ENCODE measurements at places on chromosomes 1 and 21.

DNA sequence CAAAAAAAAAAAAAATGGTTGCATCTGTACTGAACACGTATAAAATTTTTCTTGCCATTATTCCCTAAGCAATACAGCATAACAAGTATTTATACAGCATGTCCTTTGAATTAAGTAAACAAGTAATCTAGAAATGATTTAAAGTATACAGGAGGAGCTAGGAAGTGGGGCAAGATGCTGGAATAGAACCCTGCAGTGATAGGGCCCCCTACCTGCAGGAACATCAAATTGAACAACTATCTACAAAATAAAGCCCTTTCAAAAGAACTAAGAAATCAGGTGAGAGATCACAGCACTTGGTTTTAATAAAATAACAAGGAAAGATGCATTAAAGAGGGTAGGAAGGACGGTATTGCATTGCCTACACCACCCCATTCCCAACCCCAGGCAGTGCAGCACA, 10.9 kb downstream of the TSHB start:
- DNase-seq = no peak

DNA sequence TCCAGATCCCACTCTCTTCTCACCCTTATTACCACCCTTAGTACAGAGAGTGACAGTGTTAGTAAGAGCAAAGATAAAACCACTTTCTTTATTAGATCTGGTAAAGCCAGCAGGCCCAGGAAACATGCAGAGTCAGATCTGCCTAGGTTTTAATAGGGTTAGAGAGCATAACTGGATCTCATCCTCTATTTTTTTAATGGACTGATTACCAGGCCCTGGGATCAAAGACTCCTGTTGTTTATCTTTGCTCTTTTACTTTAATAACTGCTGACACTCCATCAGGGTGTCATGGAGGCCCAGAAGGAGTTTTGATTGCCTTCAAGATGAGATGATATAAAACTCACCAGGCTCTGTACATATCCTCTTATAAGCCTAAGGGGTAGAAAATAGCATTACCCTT, 45.3 kb upstream of the RGS5 start:
- no peak for DNase-seq

DNA sequence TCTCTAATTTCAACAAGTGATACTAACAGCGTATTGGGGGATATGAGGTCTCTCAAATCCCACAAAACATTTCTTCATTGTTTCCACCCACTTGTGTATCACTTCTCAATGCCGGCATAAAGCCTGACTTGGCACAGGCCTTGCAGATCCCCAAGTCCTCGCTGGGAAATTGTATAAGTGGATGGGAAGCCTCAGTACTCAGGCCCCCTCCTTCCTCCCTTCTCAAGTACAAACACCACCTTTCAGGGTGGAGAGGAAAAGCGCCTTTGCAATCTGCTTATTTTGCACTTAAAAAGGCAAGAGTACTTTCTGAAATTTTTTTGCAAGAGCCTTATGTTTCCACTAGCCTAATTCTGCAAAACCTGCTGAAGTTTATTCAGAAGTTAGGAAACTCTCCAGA, 25.8 kb upstream of the KLHDC8A start:
- no peak for DNase-seq

DNA sequence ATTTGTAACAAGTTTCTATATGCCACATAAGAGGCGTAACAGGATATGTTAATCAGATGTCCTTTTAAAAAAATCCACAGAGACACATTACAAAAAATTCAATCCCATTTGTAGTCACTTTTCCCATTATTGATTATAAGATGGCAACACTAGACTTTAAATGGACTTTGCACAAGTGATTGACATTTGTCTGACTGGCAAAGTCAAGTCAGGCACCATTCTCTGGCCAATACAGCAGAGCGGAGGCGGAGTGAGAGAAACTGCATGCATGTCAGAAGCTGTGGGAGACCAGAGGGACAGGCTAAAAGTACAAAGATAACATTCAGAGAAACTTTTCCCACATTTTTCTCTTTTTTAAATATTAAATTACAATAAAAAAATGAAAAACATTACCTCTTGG, 28.1 kb upstream of the RGS5 start:
- no peak for DNase-seq

DNA sequence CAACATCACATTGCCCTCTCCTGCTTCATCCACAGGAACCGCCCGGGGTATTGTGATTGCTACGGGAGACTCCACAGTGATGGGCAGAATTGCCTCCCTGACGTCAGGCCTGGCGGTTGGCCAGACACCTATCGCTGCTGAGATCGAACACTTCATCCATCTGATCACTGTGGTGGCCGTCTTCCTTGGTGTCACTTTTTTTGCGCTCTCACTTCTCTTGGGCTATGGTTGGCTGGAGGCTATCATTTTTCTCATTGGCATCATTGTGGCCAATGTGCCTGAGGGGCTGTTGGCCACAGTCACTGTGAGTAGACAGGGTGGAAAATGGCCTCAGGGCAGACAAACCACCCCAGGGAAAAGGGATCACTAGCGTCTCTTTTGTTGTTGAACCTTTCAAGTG, 12.7 kb downstream of the ATP1A4 start:
- no peak for DNase-seq

- no peak for DNase-seq
Observed at GRCh38 chr1:112575154-112575804, 43.7 kb downstream of the ST7L start.

- no peak for DNase-seq
Observed at GRCh38 chr1:220219865-220220698, 52.2 kb downstream of the RAB3GAP2 start.

DNA sequence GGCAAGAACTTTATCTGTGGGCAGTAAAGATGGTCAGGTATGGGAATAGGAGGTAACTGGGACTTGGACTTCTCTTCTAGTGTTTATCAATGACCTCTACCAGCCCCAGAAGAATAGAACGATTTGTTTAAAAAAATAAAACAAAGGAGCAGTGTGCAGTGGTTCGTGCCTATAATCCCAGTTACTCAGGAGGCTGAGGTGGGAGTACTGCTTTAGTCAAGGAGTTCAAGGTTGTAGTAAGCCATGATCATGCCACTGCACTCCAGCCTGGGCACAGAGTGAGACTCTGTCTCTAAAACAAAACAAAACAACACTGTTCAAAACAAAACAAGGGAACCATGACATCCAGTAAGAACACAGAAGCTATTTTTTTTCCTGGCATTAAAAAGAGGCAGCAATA, 4.3 kb downstream of the RNF19B start:
- no peak for DNase-seq

- DNase-seq = no peak
Observed at GRCh38 chr21:17979763-17980162, 160.6 kb upstream of the C21orf91 start.

DNA sequence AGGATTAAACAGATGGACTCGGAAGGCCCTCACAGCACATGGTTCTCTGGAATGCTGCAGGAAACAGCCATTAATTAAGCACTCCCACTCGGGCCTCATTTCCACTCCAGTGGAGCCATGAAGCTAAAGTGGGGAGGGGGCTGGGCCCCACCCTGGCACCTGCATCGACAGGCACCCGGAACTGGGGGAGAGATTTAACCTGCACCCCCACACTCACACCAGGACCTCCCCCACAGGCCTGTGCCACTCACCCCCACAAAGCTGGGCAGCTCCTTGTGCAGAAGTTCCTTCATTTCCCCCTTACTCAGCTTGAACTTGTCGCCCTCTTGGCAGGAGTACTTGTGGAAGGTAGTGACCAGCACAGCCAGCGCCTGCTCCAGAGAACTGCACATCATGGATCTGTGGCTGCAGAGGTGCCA, 2.2 kb downstream of the S100A2 start:
- DNase-seq = no peak

All from body of pancreas (tissue), 4 donors.